MV-4-11 (cell line): ENCODE measurements at places on chromosomes 12 and 14.

GRCh38 chr12:8742501-8742900 is 44.7 kb downstream of the RIMKLB start:
- no peak for DNase-seq

GRCh38 chr14:77268989-77269600 is 1.9 kb downstream of the NGB start:
- no peak for DNase-seq

GRCh38 chr12:111404362-111405148 is 1.2 kb upstream of the SH2B3 start:
- no peak for DNase-seq

DNA sequence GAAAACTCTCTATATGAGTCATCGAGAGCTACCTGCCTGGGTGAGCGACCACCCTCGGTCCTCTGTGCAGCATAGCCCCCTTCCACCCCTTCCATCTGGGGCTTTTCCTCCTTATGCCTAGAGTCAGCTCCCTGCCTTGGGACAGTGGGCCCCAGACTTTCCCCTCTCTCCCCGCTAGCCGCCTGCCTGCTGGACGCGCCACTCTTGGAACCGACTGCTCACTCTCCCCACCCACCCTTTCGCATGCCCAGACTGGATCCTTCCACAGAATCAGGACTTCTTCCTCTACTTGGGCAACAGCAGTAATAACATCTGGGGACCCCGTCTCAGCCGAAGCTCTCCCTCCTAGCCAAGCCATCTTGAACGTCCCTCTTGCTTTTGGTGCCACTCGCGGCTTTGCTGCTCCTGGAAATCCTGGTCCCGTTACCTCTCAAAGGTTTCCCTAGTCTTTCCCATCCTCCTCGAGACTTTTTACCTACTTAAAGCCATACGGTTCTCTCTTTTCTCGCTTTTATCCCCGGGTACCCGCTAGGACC is 671 bp downstream of the ESYT1 start:
- no peak for DNase-seq

GRCh38 chr14:101478096-101478495 is 83.2 kb upstream of the DIO3 start:
- no peak for DNase-seq

GRCh38 chr12:45944771-45945170 is 45.6 kb downstream of the SCAF11 start:
- no peak for DNase-seq
